ENCODE measurements at places on chromosomes 12 and 14. TPM values are rescaled to one million over a fixed set of nuclear protein-coding genes. Genes with fewer than 3 reads are reported as not detected.

- no peaks in the 10 kb centered on the region for H3K27me3 ChIP-seq
- H3K36me3 ChIP-seq: no peaks in the 10 kb centered on the region
- DNase-seq: no peak
- H3K4me1 ChIP-seq: peaks cover 12% of the 10 kb centered on the region
- H3K4me3 ChIP-seq: no peak overlapping the region
Measured at GRCh38 chr12:106289196-106289681, 13.3 kb upstream of the TCP11L2 start.

GRCh38 chr12:113198296-113198695, 12.8 kb downstream of the RITA1 start:
- H3K4me3 ChIP-seq: no peak overlapping the region
- no peaks in the 10 kb centered on the region for H3K27me3 ChIP-seq
- H3K36me3 ChIP-seq: no peaks in the 10 kb centered on the region
- H3K4me1 ChIP-seq: no peaks in the 10 kb centered on the region

DNA sequence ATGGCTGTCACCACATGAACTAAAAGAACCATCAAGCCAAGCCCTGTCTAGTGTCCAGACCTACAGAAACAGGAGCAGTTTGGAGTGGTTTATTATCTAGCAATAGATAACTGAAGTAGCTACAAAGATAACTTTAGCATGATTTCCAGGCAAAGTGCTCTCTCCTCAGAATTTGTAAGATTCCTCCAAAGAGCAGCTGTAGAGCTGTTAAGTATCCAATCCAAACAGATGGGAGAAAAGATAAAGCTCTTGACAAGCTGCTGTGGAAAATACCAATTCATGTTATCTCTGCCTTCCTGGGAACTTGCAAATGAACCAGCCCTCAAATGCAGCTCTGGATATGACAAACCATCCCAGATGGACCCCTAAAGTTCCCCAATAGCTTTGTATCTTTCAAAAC, 78.9 kb upstream of the RESF1 start:
- no peaks in the 10 kb centered on the region for H3K36me3 ChIP-seq
- H3K4me1 ChIP-seq: no peaks in the 10 kb centered on the region

DNA sequence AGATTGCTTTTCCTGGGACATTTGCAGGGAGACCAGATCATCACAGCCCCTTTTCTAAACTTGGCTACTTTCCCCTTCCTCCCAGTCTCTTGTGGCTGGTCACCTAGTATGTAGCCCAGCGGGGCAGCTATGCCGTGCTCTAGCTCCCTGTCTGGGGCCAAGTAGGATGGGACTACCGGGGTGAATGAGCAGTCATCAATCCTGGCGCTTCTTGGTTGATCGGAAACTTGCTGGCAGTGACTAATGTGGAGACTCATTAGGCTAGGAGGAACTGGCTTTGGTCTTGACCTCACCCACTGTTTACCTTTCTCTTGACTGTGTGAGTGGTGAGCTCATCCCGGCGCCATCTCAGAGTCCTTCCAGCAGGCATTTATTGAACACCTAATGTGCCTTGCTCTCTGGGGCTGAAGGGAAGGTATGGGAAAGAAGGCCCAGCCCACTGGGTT, 15.9 kb downstream of the PLEKHG3 start:
- DNase-seq: peak; percentile 80
- H3K27me3 ChIP-seq: no peaks in the 10 kb centered on the region
- H3K36me3 ChIP-seq: peaks cover 4% of the 10 kb centered on the region

- no peak overlapping the region for H3K4me3 ChIP-seq
- no peaks in the 10 kb centered on the region for H3K4me1 ChIP-seq
- H3K27ac ChIP-seq: no peak overlapping the region
Measured at GRCh38 chr12:131389054-131390013, 321.6 kb upstream of the SFSWAP start.

DNA sequence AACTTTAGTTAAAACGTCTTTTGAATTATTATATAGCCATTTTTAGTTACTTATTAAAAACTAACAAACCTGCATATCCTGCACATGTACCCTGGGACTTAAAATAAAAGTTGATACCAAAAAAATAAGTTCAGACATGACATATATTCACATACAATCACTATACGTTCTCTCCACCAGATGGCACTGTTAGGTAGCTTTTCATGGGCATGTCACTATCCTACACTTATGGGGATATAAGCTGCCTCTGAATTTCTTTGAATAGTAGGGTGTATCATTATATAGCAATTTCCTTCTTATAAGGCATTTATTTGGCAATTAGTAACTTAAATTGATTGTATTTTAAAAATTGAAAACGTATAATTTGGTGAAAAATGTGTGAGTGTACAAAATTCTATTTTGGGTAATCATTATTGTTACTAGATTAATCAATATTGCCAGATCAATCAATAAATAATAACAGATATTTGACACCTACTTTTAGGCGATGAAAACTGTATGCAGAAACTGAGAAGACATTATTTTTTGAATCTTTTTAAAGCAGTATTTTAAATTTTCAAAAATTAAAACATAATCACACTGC, 31.8 kb upstream of the OR10A7 start:
- H3K27ac ChIP-seq: no peak overlapping the region
- DNase-seq: peak; percentile 61
- H3K27me3 ChIP-seq: no peaks in the 10 kb centered on the region
- no peaks in the 10 kb centered on the region for H3K4me1 ChIP-seq
- H3K4me3 ChIP-seq: no peak overlapping the region

GRCh38 chr12:116426391-116427136, 132.6 kb upstream of the MAP1LC3B2 start:
- no peaks in the 10 kb centered on the region for H3K27me3 ChIP-seq
- peak; percentile 38 for DNase-seq
- H3K4me1 ChIP-seq: peaks cover 12% of the 10 kb centered on the region

DNA sequence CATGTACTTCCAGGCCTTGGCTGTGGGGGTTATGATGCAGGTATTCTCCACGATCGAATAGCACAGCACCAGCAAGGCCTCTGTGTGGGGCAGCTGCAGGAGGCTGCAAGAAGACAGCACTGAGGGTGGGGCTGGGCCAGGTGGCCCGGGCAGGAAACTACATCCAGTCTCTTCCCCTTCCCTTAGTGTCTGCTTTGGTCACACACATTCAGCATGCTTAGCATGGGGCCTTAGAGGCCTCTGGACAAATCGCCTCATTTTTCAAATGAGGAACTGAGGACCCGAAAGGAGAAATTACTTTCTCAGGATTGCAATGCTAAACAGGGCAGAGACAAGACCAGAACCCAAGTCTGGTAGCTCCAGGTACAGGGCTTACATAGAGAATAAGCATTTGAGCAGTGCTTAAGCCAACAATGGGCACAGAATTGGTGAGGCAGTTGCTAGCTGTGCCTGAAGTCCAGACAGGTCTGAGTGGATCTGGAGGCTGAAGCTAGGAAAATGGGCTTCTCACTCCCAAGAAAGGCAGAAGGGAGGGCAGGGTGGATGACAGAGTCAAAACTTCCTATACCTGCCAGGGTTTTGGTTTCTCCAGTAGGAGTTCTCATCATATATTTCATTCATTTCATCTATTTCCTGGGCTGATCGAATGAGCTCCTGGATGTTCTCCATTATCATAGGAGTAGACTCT, 3.5 kb downstream of the ACRBP start:
- H3K27ac ChIP-seq: no peak overlapping the region
- no peak for DNase-seq
- H3K27me3 ChIP-seq: no peaks in the 10 kb centered on the region

Gene BICDL1
- 14.9 TPM for polyA plus RNA-seq

Gene KCNH5
- polyA plus RNA-seq: 0.40 TPM

Gene MRPS35
- 67.4 TPM for polyA plus RNA-seq

All from large intestine (tissue), 12 donors.